Upper lobe of right lung (tissue), 1 donor: ENCODE measurements at places on chromosomes 7 and 10.

DNA sequence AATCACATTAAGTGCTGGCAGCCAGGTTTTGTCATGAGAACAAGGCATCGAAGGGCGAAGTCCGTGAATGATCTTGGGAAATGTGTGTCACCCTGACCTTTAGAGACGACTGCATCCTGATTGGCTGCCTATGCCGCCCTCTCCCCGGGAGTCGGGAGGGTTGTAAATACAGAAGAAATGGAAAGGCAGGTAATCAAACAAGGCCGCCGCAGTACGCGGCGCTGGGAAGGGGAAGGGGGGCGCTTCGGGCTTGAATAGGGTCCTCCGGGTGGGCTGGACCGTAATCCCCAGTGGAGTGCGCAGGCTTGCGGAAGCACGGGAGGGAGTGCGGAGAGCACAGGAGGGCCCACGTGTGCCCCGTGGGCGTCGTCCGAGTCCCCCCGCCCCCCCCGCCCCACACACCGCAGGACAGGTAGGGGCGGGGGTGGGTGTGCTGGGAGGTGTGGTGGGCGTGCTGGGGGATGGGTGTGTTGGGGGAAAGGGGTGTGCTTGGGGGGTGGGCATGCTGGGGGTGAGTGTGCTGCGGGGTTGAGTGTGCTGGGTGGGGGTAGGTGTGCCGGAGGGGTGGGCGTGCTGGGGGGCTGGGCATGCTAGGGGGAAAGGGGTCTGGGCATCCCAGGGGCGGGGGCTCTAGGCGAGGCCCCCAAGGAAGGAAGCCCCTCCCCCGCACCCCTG, 169.4 kb downstream of the ARHGAP12 start:
- H3K4me3 ChIP-seq: peak overlapping the region; percentile 86
- H3K27ac ChIP-seq: peak overlapping the region; percentile 96
- H3K36me3 ChIP-seq: no peaks in the 10 kb centered on the region

GRCh38 chr7:45680776-45681175, 106.6 kb downstream of the ADCY1 start:
- peak; percentile 38 for DNase-seq
- no peaks in the 10 kb centered on the region for H3K4me1 ChIP-seq
- H3K4me3 ChIP-seq: no peak overlapping the region
- H3K36me3 ChIP-seq: no peaks in the 10 kb centered on the region
- H3K27ac ChIP-seq: no peak overlapping the region
- no peaks in the 10 kb centered on the region for H3K27me3 ChIP-seq

GRCh38 chr10:11798845-11799735, 24.1 kb upstream of the PROSER2 start:
- DNase-seq: no peak
- no peaks in the 10 kb centered on the region for H3K27me3 ChIP-seq
- no peaks in the 10 kb centered on the region for H3K4me1 ChIP-seq

GRCh38 chr10:1097436-1097835, 41.3 kb downstream of the WDR37 start:
- H3K27ac ChIP-seq: no peak overlapping the region
- H3K4me1 ChIP-seq: no peaks in the 10 kb centered on the region
- no peaks in the 10 kb centered on the region for H3K27me3 ChIP-seq
- no peak overlapping the region for H3K4me3 ChIP-seq

GRCh38 chr7:108492742-108493141, 33.2 kb downstream of the PNPLA8 start:
- H3K36me3 ChIP-seq: peaks cover 60% of the 10 kb centered on the region
- DNase-seq: no peak
- no peaks in the 10 kb centered on the region for H3K27me3 ChIP-seq
- H3K27ac ChIP-seq: no peak overlapping the region
- no peak overlapping the region for H3K4me3 ChIP-seq

GRCh38 chr7:19919261-19920095, 146.1 kb upstream of the TMEM196 start:
- H3K27me3 ChIP-seq: no peaks in the 10 kb centered on the region
- H3K4me1 ChIP-seq: peaks cover 3% of the 10 kb centered on the region
- no peak overlapping the region for H3K4me3 ChIP-seq
- H3K36me3 ChIP-seq: no peaks in the 10 kb centered on the region

DNA sequence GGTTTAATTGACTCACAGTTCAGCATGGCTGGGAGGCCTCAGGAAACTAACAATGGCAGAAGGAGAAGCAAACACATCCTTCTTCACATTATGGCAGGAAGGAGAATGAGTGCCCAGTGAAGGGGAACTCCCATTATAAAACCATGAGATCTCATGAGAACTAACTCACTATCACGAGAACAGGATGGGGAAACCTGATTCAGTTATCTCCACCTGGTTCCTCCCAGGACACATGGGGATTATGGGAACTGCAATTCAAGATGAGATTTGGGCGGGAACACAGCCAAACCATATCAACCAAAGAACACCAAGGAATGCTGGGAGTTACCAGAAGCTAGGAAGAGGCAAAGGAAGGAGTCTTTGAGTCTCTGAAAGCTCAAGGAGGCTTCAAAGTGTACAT, 94.3 kb downstream of the IPMK start:
- no peak for DNase-seq
- H3K27ac ChIP-seq: no peak overlapping the region
- no peaks in the 10 kb centered on the region for H3K27me3 ChIP-seq
- H3K36me3 ChIP-seq: no peaks in the 10 kb centered on the region
- no peak overlapping the region for H3K4me3 ChIP-seq
- no peaks in the 10 kb centered on the region for H3K4me1 ChIP-seq
